Tibial artery (tissue), 4 donors: ENCODE measurements at places on chromosomes 12 and 14.
A peak's percentile ranks its signal among the peaks of the same experiment; 100 is the strongest.

DNA sequence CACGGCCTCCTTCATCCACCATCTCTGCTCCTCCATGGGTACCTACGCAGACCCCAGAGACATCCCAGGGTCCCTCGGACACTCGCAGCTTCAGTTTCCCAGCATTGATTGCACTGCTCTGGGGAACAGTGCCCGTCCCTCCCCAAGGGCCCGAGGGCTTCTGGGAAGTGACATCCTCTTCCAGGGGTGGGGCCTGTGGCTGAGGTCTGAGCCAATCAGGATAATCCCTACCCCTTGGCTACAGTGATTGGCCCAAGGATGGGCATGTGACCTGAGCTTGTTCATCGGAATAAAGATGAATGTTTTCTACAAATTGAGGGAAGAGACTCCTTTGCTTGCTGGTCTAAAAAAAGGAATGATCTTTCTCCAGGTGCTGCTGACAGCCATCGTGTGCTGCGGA is 37.3 kb upstream of the MYL2 start:
- DNase-seq = no peak

GRCh38 chr14:58426670-58427280 is 556 bp downstream of the TIMM9 start:
- DNase-seq = peak; percentile 43

GRCh38 chr12:94712815-94713515 is 62.6 kb upstream of the TMCC3 start:
- DNase-seq = no peak

GRCh38 chr14:54653712-54654469 is 87.0 kb downstream of the SAMD4A start:
- DNase-seq = peak; percentile 43

DNA sequence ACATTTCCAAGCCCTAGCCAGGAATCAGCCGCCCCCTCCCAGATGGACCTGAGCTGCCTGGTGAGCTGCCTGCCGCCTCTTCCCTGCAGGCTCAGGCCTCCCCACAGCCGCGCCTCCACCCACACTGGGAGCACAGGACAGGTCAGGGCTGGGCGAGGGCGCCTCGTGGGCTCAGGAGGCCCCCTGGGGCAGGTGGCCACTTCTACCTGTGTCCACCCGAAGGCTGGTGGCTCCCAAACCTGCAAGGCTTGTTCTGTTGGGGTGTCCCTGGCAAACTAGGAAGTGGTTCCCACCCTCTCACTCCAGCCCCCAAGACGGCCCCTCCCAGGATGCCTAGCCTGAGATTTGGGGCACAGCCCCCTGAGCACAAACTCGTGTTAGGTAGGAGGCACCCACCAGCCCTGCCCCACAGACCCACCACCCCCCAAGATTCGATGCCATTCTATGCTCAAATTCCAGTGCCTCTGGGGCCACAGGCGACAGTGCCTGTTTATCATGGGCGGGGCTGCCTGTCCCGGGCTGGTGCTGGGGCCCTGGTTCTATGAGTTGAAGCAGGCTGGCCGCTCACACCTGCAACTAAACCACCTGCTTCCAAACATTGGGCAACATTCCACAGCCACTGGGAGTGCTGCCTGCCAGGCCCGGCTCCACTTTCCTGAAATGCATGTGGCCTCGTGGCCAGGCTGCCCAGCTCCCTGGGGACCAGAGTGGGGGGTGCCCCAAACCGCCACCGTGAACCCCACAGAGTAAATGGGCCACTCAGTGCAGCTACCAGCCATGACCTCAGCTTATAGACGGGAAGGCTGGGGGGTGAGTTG is 6.8 kb downstream of the MMP17 start:
- no peak for DNase-seq

DNA sequence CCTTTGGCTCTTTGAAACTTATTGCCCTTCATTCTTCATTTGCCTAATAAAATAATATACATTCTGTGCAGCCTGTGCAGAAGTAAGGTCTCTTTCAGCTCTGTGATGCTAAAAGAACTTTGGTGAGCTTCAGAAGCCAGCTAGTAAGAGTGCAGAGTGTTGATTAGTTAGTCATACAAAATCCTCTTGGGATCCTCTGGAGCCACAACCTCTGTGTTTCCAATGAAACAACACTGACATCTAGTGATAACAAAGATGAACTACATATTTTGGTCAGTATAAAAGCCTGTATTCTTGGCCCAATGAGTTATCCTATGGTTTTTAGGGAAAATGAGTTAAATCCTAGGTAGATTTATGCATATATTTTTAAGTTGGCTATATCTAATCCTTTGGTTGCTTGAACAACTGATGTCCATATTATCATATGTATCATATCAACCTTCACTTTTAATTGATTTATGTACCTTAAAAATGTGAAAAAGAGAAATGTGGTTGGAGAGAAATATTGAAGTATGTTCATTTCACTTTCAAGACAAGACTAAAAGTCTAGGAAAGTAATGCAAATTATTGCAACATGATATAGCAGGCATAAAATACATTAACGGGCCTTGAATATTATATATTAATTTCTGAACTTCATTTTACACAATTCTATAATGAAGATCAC is 158.4 kb downstream of the KLHL28 start:
- DNase-seq = no peak

- no peak for DNase-seq
Measured at GRCh38 chr12:50442178-50442908, 41.7 kb downstream of the LARP4 start.

DNA sequence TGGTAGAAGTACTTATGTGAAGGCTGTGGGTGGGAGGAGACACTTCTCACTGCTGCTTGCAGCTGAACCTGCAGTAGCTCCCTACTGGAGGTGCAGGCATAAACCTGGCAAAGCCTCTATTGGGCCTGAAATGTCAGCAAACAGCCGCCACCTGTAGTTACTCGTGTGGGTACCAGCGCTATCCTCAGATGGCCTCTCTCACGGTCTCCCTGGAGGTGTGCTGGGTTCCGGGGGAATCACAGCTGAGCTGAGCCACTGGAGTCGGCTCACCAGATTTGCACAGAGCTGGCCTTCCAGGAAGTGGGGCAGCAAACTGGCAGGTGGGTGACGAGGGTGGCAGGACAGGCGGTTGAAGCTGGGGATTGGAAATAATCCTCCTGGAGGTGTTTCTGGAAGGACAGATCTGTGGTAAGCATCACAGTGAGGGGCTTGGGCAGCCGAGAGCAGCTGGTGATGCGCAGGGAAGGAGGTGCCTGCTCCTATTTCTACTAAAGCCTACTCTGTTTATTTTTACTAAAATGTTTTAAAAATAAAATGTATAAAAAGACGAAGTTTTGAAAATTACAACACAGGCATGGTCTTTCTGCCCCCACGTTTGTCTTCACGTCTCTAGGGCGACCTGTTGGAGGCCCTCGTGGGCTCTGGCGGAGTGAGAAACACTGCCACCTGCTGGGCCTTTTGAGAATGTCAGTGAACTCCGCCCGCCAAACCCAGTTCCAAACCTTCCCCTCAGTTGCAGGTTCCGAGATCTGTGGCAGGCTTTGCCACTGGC is 67.8 kb upstream of the PLEKHG3 start:
- DNase-seq = peak; percentile 48

DNA sequence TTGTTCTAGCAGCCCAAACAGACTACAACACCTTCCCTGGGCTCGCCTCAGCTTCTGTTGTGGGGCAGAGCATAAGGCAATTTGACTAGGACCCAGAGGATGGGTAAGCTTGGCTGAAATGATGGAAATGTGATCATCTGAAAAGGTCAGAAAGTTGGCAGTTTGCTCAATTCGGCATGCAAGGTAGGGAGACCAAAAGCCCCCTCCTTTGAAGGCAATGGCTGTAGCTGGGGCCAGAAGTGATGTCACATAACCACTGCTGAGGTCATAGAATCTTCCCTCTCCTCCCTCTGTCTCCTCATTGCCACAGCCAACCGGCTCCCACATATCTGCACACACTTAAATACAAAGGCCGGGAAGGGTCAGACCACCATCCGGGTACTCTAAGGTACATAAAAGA is at the start of gene TPPP2:
TSS of gene TPPP2 (plus strand) at position 301 of the 400 bp plus-strand sequence. CDS start 365 bp downstream, outside the sequence.
- no peak for DNase-seq

- no peak for DNase-seq
Measured at GRCh38 chr12:77325511-77326236, 260.3 kb upstream of the E2F7 start.

DNA sequence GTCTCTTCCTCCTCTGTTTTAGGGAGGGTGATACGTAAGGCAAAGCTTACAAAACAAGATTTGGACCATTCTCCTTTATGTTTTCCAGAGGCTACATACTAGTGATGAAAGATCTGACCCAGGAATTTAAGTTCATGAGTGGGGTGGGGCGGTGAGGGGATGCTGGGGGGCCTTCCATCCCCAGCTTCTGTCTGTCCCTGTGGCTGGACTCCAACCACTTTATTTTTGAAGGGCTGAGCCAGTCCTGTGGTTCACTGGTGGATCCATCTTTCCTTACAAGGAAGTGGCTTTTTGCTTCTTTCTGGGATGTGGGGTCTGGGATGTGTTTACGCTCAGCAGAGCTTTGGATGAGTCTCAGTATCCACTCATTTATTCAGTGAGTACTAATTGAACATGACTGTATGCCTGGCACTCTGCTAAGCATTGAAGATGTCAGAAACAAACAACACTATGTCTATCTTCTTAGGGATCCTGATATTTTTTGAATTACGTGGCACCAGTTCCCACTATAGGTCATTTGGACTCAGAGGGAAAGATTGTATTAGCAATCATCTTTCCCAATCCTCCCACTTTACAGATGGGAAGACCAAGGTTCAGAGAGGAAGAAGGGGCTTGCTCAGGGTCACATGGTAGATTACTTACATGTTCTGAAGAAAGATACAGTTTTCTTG is 291.8 kb upstream of the TBX3 start:
- DNase-seq = no peak

GRCh38 chr14:92729634-92730358 is 18.6 kb downstream of the LGMN start:
- DNase-seq = no peak

- no peak for DNase-seq
Measured at GRCh38 chr12:48125985-48126384, 6.8 kb downstream of the PFKM start.

DNA sequence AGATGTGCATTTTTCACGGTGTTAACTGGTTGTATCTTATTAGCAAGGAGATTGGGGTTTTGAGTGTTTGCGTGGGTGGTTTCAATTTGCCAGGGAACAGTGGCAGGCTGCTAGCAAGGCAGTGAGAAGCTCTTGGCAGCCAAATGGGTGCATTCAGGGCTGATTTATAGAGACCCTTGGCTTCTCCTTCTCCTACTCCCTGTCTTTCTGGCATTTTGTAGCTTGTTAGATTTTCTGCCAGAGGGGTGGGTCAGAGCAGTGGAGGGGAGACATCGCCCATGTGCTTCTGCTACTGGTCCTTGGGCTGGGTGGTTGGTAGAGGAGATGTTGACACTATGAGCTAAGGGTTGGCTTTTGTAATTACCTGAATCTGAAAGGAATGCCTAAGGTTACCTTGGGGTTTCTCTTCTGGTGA is 9.6 kb downstream of the CALM1 start:
- no peak for DNase-seq

DNA sequence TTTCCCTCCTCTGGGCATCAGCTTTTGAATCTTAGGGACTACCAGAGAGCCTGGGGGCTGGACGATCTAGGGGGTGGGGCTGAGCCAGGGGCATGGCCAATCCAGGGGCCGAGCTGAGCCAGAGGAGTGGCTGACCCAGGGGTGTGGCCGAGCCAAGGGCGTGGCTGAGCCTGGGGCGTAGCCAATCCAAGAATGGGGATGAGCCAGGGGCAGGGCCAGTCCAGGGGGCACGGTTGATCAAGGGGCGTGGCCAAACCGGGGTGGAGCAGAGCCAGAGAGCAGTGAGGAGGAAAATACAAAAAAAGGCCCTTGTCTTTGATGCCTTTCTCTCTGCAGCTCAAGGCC is 219.3 kb upstream of the NOS1 start:
- peak; percentile 31 for DNase-seq

DNA sequence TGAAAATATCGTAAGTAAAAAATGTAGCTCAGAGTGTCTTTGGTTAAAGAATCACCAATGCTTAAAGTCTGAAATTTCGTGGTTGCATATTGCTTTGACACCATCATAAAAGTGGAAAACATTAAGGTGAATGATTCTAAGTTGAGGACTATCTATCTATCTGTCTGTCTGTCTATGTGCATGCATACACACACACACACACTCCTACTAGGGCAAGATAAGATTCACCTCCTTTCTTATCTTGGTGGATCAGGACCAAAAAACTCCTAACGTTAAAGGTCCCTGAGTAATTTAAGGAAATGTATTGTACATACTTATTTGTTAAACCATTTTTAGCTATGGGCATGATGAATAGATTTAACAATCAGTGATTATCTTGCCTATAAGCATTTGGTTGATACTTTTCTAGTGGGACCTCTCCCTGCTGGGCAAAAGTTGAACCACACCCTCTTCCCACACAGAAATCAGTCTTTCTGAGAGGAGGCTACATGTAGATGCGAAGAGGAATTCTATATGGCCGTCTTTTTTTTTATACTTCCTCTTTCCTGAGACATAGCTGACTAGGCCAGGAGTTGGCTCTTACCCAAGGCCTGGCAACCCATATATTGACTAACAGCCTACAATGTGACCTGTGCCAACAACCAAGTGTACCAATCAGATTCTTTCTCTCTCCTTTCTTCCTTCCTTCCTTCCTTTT is 19.3 kb upstream of the LLPH start:
- DNase-seq = no peak

DNA sequence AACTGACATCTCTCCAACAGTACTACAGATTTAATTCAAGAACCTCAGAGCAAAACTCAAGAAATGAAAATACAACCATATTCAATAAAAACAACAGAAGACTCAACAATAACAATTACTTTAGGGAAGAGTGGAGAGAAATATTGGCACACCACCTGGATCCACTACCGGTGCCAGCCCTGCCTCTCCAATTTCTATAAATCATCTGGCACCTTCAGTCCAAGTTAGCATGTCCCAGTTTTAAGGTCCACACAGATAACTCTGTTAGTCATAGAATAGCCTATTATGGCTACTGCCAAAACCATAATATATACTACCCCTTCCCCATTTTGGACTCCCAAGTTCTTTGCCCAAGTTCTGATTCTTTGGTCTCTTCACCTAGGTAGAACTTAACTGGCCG is 69.9 kb upstream of the PSMA6 start:
- no peak for DNase-seq

GRCh38 chr12:52434081-52434733 is at the start of gene KRT75:
Gene KRT75, minus strand, starts transcription at chr12:52434371. Its CDS starts 67 bp downstream, at chr12:52434304.
- DNase-seq = no peak

- no peak for DNase-seq
Measured at GRCh38 chr12:53402871-53403270, 20.8 kb upstream of the AMHR2 start.

DNA sequence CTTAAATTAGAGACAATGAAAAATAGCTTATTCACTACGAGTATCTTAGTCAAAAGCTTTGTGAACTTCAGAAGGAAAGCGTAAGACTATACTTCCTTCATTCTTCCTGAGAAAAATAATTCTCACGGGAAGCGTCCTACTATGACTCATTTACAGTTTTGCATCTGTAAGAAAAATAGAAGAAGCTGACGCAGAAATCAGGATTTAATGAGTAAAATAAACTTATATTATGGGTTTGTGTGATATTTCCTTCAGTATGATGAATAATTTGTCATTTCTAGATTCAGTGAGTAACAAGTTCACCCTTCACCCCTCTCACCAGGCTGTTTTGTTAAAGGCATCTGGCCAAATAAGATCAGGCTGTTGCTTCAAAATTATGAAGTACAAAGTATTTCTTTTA is 17.8 kb upstream of the PDE3A start:
- no peak for DNase-seq
